Heart right ventricle (tissue), 16 donors: ENCODE measurements at places on chromosomes 2 and 18.

DNA sequence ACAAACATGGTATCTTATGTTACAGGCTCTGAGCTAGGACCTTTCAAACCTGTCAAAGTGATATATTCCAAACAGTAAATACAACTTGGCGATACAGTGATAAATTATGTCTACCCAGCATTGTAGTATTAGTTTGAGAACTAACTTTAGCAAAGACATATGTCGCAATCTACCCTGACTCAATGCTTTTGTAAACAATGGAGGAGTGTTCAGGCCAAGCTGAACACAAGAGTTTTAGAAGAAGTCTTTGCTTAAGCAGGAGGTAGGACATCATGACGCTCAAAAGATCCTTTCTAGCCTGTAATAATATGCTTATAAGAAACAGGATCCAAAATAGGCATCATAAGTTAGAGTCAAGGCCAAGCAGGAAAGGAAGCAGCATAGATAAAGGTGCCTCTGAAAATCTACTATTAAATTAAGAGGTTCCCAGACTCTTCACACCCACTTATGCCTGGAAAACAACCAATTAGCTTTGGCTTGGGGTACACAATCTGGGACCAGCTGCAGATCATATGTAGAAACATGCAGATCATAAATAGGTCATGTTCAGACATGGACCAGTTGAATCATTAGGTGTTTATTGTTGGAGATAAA, 132.5 kb downstream of the CSRNP3 start:
- DNase-seq: no peak

DNA sequence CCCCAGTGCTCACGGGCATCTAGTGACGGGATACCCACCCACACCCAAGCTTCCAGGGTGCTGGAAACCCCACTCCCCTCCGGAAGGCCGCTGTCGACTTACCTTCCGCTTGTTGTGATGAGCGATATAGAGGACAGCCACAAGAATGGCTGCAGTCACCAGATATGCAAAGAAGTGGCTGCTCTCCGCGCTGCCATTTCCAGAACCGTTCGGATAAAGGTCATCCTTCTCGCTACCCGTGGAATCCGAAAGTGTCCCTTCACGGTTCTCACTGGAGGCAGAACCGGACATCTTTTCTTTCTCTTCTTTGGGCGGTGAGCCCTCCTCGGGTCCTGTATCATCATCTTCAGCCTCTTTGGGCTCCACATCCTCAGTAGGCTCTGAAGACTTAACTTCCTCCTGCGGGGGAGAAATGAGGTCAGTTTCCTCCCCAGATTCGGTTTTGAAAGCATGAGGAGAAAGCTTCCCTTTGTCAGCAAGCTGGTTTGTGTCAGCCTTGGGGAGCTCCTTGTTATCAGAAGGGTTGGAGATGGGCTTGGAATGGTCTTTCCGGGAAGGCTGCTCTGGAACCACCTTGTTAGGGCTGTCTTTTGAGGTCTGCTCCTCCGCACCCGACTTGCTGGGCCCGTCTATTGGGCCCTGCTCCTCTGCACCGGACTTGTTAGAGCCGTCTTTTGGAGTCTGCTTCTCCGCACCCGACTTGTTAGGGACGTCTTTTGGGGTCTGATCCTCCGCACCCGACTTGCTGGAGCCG, 1.2 kb downstream of the TGOLN2 start:
- no peak for DNase-seq

DNA sequence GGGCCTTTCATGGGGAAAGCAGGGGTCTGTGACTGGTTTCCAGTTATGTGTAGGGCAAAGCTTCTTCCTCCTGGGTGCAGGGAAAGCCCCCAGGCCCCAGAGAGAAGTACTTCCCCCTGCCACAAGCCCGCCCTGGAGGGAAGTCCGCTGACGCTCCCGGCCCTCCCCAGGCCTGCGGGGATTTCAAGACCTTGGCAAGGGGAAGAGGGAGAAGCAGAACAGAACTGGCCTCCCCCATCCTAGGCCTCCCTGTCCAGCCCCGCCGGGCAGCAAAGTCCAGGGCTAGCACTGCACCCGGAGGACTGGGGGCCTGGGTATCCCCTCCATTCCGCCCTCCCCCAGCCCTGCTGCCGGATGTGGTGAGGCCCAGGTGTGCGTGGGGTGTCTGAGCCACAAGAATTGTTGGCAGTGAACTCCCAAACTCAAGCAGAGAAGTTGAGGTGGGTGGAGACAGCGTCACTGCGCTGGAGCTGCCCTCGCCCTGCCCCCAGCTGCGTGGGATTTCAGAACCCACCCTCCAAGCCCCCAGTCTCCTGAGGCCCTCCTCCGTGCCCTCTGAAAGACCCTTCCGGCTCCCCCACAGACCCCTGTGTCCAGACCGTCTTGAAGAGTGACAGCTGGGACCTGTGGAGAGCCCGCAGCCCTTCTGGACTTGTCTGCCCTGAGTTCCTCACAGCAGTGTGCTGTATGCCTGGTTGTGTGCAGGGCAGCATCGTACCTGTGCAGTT, 1.1 kb upstream of the DUSP2 start:
- peak; percentile 57 for DNase-seq

DNA sequence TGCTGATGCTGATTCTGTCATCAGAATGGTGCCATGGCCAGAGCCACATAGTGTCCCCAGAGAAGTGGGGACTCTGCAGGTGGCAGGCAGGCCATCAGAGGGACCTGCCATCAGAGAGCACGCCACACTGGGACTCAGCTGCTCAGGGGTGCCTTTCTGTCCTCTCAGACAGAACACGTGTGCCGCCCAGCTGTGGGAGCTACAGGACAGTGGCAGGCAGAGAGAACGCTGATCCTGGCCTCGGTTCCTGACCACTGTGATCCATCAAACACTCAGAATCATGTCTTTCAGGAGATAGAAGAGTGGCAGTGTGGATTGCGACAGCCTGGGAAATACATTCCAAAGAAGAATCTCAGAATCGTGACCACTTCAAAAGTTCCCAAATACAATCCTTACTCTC, 497.2 kb upstream of the SALL3 start:
- no peak for DNase-seq

GRCh38 chr18:48809365-48809764, 141.4 kb downstream of the SMAD7 start:
- no peak for DNase-seq
